Transverse colon (tissue), 4 donors: ENCODE measurements at places on chromosomes 6 and 20. TPM values are rescaled to one million over a fixed set of nuclear protein-coding genes. Genes with fewer than 3 reads are reported as not detected.

GRCh38 chr6:147904416-147904815, 395.9 kb downstream of the SAMD5 start:
- no peak for DNase-seq

DNA sequence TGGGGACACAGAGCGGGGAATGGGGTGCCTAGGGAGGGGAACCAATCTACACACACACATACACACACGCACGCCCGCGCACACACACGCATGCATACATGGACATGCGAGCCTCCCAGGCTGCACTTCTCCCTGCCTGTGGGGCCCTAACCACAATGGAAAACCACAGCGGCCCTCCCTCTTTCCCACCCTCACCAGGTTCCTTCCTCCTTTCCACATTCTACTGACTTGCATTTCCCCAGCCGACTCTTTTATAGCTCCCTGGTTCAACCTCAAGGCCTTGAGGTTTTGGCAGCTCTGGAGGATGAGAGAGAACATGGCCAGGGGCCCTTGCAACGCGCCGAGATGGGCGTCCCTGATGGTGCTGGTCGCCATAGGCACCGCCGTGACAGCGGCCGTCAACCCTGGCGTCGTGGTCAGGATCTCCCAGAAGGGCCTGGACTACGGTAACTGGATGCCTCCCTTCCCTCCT, at the start of gene BPI:
TSS of gene BPI (plus strand) at position 249 of the 472 bp plus-strand sequence. CDS start at position 317, 68 bp downstream.
- DNase-seq: no peak

GRCh38 chr20:55135923-55136322, 660.5 kb downstream of the DOK5 start:
- no peak for DNase-seq

DNA sequence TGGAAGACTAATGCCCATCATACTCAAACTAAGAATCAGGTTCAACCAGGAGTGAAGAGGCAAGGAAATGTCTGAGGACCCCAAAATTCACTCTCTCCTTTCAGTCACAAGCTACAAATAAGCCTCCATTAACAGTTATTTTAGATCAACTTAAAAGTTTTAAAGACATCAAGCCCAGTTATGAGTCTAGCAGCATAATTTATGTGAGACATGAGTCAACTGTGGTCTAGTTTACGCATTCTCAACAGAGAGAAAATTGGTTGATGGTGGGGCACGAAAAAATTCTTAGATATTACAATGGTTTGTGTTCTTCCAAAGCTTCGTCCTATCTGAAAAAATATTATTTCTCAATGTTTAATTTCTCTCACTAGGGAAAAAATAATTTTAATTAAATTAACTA, 204.9 kb upstream of the NT5E start:
- no peak for DNase-seq

DNA sequence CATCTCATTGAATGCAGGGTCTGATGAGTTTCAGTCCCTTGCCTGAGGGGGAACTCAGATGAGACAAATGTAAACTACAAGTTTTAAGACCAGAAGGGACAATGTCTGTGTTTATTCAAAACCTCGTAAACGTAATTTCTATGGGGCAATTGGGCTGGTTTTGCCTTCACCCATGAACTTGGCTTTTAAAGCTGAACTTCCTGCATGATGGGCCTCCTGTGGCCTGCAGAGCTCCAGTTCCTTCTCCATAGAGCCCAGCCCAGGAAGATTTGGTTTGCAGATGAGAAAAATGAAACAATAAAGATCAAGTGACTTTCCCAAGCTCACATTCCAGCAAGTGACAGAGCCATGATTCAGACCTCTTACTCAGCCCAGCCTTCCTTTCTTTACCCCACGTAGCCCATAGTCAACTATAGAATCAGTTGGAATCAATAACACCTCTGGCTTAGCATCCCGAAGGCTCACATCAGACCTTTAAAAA, 612.3 kb downstream of the UTRN start:
- no peak for DNase-seq

DNA sequence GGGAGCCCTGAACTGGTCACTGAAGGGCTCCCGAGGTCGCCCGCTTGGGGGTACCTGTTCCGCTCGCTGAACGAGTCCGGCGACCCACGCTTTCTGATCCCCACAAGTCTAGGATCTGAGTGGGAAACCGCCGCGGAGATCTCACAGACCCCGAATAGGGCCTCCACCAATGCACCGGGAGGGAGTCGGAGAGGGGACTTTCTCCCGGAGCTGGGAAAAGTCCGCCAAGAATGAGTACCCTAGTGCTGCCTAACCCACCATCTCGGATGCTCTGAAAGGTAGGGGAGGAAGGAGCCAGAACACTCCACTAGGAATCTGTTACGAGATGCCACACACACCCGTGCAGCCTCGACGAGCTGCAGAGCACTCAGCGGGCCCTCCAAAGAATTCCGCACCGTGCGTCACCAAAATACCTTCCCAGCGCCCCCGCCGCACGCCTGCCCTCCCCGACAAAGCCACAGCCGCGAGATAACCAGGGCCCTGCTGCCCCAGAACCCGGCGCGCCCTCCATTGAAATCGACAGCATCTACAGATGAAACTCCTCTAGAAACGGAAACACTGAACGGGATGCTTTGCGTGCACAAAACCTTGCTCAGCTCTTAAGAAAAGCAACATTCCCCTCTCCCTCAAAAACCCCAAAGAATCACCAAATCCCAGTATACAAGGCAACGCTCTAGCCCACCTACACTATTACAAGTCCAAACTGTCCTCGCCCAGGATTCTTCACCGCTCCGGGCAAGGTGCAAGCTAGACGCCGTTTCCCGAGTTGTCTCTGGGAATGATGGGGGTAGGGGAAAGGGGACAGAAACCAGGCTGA, 686 bp downstream of the COL12A1 start:
- DNase-seq: peak; percentile 39

DNA sequence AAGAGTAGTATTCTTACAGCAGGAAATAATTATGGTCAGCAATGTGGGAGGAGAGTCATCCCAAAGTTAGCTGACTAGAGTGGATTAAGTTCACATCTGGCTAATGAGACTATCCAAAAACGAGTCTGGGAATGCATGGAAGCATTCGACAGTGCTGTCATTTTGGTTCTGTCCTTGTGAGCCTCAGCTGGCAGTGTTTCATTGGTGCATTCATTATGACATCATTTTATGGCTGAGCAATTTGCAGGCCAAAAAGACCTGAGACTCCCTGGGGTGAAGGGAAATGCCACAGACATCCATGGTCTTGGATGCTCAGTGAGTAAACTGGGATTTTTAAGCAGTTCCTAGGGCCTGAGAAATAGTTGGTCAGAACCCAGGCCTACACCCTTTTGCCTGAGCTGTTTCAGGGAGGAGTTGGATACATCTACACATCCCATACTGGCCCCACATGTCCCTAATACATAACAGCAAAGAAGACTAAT, 196.4 kb upstream of the CCN2 start:
- no peak for DNase-seq

- no peak for DNase-seq
Measured at GRCh38 chr6:163539101-163539762, 124.7 kb downstream of the QKI start.

DNA sequence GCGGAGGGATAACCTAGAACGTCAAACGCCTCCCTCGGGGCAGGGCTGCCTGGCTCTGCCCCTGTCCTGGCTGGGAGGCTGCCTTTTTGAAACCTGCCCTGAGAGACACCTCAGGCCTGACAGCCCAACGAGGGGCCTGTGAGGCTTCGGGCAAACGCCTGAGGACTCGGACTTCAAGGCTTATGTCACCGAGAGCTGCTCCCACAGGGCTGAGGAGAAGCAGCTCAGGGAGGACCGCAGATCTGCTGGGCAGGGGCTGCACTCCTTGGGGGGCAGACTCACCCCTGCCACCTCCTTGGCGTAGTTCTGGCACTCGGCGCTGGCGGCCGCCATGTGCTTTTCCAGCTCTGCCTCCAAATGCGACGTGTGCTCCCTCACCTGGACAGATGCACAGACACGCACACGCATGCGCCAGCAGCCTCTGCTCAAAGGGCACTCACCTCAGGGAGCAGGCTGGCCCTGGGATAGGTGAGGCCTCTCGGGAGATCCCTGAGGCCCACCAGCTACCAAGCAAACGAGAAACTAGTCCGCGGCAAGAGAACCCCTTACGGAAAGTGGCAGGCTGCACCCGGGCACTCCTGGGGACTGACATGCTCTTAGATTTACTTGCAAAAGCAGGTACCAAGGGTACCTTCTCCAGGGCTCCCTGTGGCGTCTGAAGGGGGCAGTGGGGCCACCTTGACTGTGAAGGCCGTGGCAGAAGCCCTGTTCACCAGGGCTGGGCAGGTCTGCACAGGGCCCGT, 49.6 kb downstream of the DSTN start:
- peak; percentile 6 for DNase-seq

GRCh38 chr6:170404697-170405096, 98.1 kb downstream of the FAM120B start:
- DNase-seq: no peak

DNA sequence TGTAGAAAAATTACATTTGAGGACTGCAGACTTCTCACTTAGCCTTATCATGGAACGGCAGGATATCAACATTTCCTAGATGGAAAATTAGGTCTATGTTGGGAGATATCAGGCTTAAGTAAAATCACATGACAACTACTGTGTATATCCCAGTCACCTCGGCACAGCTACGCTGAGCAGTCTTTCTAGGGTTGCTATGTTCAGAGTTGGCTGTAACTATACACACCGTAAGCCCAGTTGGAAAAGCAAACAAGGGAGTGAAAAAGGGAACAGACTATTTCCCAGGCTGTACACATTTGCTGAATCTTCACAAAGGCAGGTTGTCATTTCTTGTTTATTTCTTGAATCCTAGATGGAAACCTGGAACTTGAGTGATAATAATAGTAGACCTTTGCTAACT, 80.7 kb upstream of the PTPRK start:
- no peak for DNase-seq

DNA sequence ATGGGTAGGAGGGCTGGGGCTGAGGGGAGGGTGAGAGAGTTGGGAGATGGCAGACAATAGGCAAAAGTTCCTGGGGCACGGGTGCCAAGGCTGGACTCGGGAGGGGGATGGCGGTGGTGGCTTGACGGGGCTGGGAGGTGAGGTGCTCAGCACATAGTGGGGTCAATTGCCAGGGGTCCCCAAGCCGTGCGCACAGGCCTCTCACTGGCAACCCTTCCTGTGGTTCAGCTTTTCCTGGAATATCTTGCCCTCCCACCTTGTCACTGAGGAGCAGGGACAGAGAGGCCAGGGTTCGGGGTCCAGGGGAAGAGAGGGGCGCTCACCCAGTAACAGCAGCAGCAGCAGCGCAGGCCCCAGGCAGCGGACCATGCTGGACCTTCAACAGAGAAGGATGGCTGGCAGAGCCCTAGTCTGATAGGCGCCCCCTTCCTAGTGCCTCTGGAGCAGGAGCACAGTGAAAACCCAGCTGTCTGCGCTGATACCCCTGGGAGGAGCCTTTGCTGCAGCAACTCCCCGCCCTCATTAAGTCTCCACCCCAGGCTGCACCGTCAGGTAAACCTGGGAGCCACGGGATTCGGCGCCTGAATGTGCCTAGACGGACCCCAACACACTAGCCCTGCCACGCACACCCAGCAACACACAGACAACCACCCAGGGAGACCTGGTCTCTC, at the start of gene GFRA4:
TSS of gene GFRA4 (minus strand) at position 369 of the 671 bp plus-strand sequence. CDS start at position 369, 0 bp downstream.
- no peak for DNase-seq

GRCh38 chr6:166192136-166192535, 24.5 kb upstream of the TBXT start:
- no peak for DNase-seq

GRCh38 chr20:45138561-45139300, 14.5 kb upstream of the WFDC12 start:
- DNase-seq: peak; percentile 88

DNA sequence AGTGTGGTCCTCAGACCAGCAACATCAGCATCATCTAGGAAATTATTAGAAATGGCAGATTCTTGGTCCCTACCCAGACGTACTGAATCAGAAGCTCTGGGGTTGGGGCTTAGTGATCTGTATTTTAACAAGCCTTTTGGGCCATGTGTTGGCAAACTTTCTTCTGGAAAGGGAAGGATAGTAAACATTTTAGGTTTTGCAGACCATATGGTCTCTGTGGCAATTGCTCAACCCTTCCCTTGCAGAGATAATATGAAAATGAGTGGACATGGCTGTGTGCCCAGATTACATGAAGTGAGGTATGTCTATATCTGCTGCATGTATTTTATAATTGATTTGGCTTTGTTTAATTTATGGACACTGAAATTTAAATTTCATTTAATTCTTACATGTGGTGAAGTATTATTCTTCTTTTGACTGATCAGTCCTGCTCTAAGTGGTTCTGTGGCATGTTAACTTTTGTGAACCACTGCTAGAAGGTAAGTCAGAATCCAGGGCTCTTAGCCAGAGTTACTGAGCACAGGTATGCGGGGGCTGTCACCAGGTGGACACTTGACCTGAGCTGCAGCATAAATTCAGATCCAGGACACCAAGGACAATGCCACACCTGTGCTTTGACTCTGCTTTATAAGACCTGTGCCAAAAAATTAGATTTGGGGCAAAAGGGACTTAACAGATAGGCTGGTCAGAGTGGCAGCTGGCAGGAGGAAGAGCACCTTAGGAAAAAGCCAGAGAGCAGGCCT, 43.2 kb downstream of the LY86 start:
- no peak for DNase-seq

GRCh38 chr6:167298127-167298526, 7.0 kb downstream of the UNC93A start:
- no peak for DNase-seq

- no peak for DNase-seq
Measured at GRCh38 chr20:61767761-61768494, 297.8 kb downstream of the TAF4 start.

GRCh38 chr6:3007571-3007970, 7.9 kb downstream of the NQO2 start:
- DNase-seq: no peak

DNA sequence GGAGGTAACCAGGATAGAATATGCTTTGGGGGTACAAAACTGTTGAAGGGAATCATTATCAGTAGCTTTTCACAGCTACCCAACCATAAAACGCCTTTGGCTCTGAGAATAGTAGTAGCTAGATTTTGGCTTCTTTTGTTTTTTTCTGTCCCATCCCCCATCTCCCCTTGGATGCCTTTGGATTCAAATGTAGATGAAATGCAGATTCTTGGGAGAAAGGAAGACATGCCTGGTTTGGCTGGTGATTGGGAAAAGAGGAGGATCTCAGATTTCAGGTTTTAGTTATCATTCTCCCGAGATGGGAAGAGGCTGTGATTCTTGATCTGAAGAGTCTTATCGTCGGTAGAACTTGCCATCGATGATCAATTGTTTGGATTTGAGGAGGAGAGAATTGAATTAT, 3.5 kb upstream of the CDYL start:
- DNase-seq: no peak

ADGRB3 gene
- 0.37 TPM for total RNA-seq

CRISP2 gene
- not detected for total RNA-seq

JPH2 gene
- 24.3 TPM for total RNA-seq

GABRR1 gene
- not detected for total RNA-seq

MRAP2 gene
- 0.80 TPM for total RNA-seq

HMGCLL1 gene
- not detected for total RNA-seq

SRSF12 gene
- total RNA-seq: not detected
